ENCODE measurements at places on chromosomes 5 and 9.

- DNase-seq, result no peak
These were observed 210.4 kb upstream of the SLC30A5 start for GRCh38 chr5:68883436-68883835.

DNA sequence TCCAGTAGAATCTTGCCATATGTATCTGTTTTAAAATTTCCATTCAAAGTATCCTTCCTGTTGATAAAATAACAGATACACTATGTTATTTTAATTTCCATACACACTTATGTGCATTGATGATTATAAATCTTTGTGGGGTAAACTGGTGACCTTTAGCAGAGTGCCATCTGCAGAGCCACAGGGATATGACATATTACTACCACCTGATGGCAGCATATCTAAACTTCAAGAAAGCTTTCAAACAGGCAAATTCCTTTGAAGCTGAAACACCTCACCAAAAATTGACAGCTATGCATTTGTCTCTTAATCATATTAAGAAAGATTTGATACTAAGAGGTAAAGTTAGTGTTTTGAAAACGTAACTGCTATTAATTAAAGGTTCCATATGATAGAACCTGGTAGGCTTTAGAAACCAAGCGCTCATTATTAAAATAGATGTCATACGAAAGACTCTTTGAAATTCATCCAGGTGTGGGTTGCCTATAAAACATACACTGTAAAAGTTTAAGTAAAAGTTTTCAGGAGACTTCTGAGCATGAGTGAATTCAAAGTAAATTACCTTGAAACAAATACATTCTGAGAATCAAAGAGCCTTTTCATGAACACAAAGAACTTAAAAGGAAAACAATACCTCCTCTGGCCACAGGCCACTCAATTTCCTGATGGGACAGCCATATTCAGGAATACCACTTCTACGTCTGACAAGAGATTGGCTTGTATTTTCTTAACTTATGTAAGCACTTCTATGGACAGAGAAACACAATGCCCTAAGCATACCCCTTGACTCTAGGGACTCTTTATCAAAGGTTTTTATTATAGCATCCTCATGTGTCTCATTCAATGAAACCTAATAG is 93.3 kb downstream of the KIAA0825 start:
- DNase-seq, result peak; percentile 9

DNA sequence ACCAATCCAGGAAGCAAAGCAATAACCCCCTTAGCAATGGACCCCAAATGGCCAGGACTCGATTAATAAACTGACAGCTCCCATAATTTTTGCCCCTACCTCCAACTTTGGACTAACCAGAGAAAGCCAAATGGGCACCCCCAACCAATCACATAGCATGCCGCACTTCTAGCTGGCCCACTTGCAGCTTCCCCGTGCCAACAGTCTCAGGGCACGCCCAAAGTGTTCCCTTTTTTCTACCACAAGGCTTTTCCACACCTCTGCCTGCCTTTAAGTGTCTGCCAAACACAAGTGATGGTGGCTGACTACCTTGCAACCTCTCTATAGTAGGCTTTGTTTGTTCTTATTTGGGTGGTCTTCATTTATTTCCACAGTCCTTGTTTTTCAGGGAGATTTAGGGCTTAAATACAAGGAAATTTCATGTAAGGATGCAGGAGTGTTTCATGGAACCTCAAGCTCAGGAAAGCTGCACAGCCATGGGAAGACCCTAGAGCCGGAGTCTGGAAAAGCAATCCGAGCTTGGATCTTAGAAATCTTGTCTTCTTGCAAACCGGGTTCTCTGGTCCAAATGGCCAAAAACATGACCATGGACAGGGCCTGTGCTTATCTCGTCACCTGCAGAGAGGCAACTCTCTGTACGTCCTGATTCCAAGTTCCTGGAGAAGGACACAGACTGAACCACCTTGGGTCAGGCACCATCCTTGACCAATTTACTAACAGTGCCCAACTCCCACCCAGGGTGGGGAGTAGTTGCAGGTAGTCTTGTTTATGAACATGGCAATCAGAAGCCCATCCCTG is 89.2 kb downstream of the THBS4 start:
- no peak for DNase-seq

GRCh38 chr9:7467186-7467585 is 332.4 kb downstream of the DMAC1 start:
- no peak for DNase-seq

- DNase-seq, result no peak
These were observed 12.7 kb upstream of the FCN1 start for GRCh38 chr9:134930398-134930797.

DNA sequence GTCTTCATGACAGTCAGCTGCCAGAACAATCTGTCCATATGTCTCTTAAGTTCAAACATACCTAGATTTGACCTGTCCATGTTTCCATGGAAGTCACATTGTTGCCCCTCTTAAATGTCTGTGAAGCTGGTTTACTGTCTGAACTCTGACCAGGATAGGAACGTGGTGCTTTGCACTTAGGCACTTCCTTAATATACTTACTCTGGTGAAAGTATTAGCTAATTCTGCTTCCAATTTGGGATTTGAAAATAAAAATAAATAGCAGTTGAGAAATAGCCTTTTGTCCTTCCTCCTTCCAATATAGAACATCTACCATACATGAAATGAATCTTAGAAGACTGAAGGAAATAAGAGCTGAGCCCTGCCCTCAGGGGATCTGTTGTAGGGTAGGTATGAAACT is 524.5 kb upstream of the CLINT1 start:
- no peak for DNase-seq

GRCh38 chr5:80260461-80260860 is 4.6 kb upstream of the SERINC5 start:
- no peak for DNase-seq

Data from GF-D8 (cell line).